ENCODE measurements at places on chromosomes 2 and 18.

GRCh38 chr2:83191316-83191715, 1267.8 kb downstream of the SUCLG1 start:
- DNase-seq = no peak

DNA sequence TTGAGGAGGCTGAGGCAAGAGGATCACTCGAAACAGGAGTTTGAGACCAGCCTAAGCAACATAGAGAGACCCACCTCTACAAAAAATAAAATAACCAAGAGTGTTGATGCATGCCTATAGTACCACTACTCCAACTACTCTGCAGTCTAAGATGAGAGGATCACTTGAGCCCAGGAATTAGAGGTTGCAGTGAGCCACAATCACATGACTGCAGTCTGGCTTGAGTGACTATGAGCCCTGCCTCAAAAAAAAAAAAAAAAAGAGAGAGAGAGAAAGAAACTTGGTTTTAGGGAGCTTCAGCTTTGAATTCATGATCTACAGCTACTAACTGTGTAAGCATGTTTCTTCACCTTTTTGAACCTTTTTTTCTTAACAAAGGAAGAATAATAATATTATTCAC, 119.9 kb downstream of the HNMT start:
- no peak for DNase-seq

GRCh38 chr18:49884465-49884864, 71.1 kb upstream of the ACAA2 start:
- DNase-seq = no peak

DNA sequence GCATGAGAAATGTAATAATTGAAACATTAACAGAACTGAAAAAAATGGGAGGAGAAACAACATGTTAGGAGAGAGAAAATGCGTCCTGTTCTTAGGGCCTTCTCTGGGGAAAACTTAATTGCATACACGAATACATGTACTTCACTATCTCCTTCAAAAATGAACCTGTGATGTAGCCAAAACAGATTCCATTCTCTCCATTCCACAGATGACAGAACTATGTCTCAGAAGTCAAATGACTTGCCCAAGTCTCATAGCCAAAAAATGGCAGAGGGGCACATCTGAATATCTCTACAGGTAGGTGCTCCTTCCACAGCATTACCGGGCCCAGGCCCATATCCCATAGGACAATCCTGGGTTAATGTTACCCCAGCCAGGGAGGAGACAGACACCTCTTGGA, 3.9 kb upstream of the DCTN1 start:
- DNase-seq = peak; percentile 74

GRCh38 chr2:71045865-71046548, 22.4 kb upstream of the NAGK start:
- DNase-seq = no peak

DNA sequence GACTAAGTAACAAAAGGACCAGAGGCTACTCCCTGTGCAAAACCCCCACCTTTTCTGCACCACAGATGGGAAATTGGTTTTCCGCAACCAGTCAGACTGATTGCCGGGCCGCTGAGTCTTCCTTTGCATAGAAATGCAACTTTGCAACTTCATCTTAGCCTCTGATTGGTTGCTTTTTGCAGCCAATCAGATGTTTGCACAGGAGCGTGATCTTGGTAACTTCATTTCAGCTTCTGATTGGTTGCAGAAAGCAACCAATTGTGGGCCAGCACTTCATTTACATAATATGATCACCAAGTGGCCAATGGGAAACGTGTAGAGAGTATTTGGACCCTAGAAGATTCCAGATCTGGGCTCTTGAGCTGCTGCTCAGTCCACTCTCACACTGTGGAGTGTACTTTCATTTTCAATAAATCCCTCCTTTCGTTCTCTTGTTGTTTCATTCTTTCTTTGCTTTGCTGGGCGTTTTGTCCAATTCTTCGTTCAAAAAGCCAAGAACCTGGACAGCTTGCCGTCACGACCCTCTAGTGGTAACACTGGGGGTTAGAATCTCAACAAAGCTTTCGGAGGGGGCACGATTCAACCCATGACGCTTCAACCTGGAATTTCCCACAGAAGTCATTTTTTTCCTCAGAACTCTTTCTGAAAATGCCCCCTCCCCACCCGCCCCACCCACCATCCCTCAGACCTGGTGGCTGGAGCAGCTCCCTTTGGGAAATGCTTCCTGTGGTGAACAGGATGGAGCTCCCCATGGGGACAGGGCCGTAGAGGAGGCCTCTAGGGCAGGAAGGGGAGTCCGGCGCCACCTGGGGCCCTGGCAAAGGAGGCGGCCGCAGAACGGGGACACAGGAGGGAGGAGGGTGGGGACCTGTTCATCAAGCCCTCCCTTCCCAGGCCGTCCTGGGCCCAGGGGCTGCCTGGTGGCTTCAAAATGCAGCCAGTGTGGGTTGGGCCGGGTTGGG, 31.8 kb upstream of the KCNF1 start:
- no peak for DNase-seq
